Right lobe of liver (tissue), 6 donors: ENCODE measurements at places on chromosomes 1 and 21. TPM values are rescaled to one million over a fixed set of nuclear protein-coding genes. Genes with fewer than 3 reads are reported as not detected.

DNA sequence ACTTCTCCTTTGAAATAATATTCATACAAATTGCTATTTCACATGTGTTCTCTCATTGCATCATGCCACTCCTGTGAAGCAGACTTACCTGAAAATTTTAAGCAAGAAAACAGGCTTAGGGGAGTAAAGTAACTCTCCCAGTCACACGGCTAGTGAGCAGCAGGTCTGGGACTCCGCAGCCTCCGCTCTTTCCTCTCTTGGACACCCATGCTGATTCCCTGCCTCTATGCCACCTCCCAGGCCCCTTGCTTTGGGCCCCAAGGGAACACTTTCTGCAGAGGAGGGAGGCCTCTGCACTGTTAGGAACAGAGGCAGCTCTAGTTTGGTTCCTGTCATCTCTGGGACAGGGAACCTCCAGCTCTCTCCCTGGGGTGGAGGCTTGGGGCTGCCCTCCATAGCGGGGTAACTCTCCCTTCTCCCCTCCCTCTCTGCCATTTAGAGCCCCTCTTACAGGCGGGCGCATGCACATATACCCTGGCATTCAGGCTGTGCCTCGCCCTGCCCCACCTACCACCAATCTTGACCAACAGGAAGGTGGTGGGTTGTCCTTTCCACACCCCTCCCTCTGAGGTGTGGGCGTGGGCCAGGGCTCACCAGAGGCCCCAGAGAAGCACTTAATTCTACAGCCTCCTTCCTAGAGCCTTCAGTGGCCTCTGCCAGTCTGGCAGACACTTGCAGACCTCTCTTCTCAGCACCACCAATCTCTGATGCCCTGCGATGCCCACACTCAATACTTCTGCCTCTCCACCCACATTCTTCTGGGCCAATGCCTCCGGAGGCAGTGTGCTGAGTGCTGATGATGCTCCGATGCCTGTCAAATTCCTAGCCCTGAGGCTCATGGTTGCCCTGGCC lies at the start of gene RXFP4:
RXFP4 (plus strand) TSS at position 646 of the 852 bp plus-strand sequence; CDS start at position 718, 72 bp downstream.
- no peak for DNase-seq

GRCh38 chr1:94237291-94238226 lies at the start of gene ARHGAP29:
Gene ARHGAP29 (minus strand): TSS chr1:94237584. CDS start chr1:94231611, 5,973 bp downstream.
- DNase-seq = peak; percentile 93

- no peak for DNase-seq
Observed at GRCh38 chr1:168792592-168793125, 63.7 kb upstream of the DPT start.

DNA sequence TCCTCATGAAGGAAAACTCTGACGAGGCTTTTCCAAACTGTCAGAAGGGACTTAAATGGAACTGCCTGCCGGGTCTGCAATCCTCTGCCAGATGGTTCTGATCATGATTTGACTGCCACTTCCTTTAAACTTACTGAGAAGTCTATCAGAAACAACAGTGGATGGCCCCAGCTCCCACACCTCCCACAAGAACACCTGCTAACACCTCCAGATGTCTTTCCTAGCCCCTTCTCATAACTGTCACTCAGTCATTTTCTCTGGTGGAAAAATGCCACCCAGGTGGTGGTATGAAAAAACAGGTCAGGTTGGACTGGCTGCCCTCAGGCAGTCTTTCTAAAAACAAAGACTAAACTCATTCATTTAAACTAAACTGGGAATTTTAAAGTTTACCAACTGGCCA lies 66.7 kb upstream of the ABCD3 start:
- DNase-seq = no peak

DNA sequence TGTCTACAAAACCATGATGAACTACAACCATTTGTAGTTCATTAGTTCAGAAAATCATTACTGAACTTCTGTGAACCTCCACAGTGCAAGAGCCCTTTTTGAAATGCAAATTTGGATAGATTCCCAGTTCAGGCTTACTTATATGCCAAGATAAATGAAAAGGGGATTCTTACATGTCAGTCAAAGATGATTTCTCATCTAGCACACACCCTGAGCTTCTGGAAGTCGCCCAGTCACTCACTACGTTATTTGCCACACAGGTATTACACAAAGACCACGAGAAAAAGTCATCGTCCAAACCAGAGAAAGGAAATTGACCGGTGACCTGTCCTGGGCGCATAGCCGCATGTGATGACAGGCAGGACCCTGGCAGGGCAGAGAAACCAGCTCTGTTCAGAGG lies 41.8 kb downstream of the ETS2 start:
- peak; percentile 68 for DNase-seq

GRCh38 chr21:44980562-44981489 lies 41.0 kb downstream of the SLX9 start:
- DNase-seq = no peak

DNA sequence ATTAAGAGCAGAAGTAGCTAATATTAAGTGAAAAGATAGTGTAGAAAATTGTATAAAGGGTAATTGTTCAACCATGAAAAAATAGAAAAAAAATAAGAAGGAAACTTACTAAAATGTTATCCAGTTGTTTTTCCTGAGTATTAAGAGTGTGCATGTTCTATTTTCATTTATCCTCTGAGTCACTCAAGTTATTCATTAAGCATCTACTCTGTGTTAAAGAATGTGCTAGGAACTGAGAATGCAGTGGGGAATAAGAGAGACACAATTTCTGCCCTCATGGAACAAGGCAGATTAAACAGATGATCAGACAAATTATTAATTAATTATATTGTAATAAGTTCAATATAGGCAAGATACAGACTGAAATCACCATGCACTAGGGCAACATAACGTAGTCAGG lies 10.8 kb upstream of the PIGK start:
- no peak for DNase-seq

DNA sequence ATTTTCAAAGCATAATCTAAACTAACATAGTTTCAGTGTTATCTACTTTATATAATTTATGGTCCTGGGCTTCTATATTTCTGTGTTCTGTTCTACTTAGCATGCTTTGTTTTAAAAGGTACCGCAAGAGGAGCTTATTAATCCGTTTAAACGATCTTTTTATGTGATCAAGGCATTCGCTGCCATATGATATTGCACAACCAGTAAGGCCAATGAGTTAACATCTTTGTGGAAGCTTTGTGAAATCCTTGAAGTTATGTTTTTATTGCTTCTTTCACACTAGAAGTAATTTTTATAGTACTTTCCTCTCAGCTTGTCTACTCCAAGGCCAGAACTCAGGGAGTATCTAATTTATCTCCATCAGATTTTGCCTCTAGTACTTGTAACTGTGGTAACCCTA lies 8.9 kb downstream of the LRRC8C start:
- DNase-seq = no peak

DNA sequence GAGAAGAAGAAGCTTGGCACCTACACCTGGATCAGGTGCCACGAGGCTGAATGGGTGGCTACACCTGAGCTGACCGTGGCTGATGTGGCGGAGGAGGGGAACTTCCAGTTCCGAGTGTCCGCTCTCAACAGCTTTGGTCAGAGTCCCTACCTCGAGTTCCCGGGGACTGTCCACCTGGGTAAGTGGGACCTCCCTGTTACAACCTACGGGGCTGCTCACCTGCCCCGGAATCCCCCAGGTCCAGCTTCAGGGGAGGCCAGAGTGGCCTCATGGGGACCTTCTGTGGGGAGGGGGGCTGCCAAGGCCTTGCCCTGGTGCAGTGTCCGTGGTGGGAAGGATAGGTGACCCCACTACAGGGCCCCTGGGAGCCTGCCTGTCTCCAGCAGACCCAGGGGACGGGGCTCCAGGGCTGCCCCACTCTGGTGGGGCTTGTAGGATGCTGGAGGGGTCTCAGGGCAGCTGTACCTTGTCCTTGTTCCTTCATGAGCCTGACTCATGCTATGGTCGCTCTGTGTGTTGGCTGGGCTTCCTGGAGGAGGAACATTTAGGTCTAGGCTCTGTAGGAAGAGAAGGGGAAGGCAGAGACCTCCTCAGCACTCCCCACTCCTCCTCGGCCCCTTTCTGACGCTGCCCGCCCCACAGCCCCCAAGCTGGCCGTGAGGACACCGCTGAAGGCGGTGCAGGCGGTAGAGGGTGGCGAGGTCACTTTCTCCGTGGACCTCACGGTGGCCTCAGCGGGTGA lies 7.2 kb downstream of the OBSCN start:
- no peak for DNase-seq

GRCh38 chr1:170790175-170790574 lies 126.2 kb downstream of the PRRX1 start:
- no peak for DNase-seq

- no peak for DNase-seq
Observed at GRCh38 chr1:222772996-222773379, 36.0 kb downstream of the FAM177B start.

DNA sequence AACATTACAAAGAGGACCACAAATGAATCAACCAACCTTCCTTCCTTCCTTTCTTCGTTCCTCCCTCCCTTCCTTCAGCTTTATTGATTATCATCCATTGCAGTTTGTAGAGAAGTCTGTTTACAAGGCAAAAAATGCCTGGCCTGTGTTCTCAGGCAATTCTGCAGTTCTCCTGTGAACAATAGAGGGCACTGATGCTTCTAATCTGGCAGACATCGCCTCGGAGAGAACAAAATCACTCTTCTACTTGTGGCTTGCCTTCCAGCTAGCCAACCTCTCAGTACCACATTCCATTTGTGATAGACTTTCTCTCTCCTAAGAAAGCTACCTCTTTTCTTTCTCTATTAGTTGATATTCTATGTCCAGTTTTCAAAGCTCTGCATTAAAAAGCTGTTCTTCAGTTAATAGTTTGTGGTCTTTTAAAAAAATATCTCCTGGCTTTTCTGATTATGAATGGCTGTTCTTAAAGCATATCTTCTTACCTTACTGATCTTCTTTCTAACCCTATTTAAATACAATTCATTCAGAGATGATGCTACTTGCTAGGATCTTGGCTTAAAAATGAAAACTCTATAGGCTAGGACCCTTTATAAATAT lies 26.9 kb upstream of the ESRRG start:
- no peak for DNase-seq

- DNase-seq = no peak
Observed at GRCh38 chr21:38985568-38986378, 180.0 kb downstream of the ETS2 start.

The INAVA gene
- 0.37 TPM for total RNA-seq

The S100A9 gene
- total RNA-seq = 76.9 TPM
